Substantia nigra (tissue), 51 donors: ENCODE measurements at places on chromosomes 12 and 14.

GRCh38 chr14:23119363-23120327 is 590 bp upstream of the CEBPE start:
- no peak for DNase-seq

GRCh38 chr12:104751120-104751519 is 207.0 kb downstream of the SLC41A2 start:
- DNase-seq: no peak

- DNase-seq: no peak
Measured at GRCh38 chr14:50447461-50447860, 50.8 kb upstream of the CDKL1 start.

DNA sequence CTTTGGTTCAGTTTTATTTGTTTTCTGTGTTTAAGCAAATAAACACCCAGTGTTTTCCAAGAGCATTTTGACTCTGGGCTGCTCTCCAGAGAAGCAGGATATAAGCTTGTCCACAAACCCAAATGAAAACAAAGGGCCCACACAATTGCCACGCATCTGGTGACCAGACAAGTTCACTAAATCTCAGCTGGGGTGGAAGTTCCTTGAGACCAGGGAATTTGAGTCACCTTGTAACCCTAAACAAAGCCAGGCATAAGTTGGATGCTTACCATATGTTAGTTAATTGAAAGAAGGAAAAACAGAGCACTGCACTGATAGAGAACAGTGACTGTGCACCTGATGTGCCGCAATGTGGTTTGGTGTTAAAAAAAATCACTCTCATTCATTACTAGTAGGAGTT is 1.6 kb upstream of the TXNRD1 start:
- DNase-seq: no peak

GRCh38 chr12:53300187-53300586 is 692 bp downstream of the MYG1 start:
- no peak for DNase-seq
